ENCODE measurements at places on chromosomes 1 and 21.

- no peak for DNase-seq
Measured at GRCh38 chr1:99638853-99639252, 7.1 kb upstream of the PALMD start.

DNA sequence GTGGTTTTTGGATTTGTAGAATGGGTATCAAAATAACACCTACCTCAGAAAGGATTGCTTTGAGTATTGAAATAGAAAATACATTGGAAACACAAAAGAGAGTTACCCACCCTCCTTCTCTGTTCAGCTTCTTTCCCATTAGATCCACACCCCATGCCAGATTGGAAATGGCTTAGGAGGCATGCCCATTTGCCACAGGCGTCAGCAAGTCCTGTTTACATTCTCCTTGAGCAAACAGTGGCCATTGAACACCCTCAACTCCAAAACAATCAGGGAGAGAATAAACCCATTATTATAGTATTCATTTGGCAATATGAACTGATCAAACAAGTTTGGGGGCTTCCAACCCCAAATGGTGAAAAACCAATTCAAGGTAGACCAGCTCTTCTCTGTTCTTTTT lies 2.4 kb downstream of the ELAPOR1 start:
- DNase-seq: no peak

DNA sequence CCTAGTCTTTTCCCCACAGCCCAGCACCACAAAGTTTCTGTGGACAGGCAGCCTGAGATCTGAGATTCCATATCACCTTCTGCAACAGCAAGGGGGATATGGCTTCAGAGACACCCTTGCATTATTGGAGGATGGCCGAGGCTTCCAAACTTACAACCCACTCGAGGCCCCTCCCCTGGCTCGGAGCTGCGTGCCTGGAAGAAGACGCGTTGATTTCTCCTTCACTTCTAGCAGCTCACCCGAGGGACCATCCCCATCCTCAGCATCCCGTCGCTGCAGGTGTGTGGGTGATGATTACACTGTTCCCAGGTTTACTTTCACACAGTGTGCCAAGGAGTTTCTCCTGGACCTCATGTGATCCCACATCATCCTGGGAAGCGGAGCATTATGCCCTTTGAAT lies 277.9 kb downstream of the MATN1 start:
- no peak for DNase-seq

DNA sequence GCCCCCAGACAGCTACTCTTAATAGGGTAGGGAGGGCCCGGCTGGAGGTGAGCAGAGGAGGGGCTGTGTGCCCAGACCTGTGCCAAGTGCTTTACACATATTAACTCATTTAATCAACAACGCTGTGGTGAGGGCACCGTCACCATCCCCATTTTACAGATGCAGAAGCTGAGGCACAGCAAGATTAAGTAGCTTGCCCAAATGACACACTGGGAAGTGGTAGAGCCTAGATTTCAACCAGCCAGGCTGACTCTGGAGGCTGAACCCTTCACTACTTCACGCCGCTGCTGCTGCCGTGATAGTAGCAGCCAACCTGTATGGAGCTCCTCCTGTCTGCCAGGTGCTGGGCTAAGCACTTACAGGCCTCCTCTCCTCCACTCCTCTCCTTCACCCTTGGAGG lies 127.2 kb downstream of the PTPRU start:
- no peak for DNase-seq

DNA sequence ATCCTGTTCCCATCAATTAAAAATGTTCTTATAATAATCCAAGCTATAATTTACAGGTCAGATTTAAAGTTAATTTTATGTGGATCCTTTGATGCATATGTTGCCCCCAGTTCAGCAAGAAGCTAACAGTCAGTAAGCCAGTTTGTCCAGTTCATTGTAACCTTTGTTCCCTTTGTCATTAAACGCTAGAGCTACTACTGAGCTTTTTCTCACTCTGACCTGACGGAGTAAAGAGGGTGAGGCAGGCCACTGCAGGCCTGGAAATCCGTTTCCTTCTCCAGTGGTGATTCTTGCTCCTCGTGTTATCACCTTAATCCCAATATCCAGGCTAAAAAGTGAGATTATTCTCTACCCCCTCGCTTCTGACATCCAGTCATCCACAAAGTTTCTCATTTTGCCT lies 10.2 kb downstream of the YBX1 start:
- no peak for DNase-seq

DNA sequence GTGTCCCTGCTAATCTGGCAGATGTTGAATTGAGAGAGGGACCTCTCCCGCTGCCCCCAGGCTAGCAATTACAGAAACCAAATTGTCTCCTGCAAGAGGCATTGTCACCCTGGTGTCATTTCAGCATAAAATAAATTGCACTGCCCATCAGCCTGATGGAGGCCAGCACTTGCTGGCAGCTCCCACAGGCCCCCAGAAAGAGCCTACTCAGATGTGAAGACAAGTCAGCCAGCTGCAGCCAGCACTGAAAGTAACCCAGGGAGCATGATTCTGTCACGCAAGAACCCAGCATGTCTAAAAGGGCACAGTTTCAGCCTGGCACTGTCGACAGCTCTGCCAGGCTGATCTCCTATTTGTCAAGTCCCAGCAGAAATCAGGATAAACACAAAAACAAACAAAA lies 110.3 kb upstream of the CTTNBP2NL start:
- DNase-seq: no peak

- no peak for DNase-seq
Measured at GRCh38 chr1:244576259-244576892, 76.5 kb upstream of the DESI2 start.

DNA sequence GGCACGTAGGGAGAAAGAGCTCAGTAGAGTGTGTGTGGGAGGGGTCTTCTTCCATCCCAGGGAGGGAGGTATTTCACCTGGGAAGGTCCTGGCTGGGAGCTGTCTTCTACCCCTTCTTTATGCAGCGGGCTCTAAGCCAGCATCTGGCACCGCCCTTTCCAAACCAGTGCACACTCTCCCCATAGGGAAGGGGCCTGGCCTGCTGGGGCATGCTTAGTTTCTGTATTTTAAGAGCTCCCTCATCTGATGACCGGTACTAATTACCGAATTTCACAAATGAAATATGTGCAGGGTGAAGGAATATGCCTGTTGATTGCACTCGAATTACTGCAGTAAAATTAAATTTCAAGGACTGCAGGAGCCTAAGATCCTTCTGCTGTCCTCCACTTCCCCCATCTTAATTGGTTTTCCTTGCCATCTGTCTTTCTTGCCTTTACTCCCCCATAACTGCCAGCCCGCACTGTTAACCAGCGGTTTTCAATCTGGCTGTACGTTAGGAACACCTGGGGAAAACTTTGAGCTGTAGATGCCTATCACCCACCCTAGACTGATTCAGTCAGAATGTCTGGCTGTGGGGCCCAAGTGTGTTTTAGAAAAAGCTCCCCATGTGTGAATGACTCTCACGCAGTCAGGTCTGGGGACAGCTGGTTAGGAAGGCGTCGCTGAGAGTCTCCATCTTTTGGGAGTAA lies 20.1 kb downstream of the GALNT2 start:
- DNase-seq: no peak

DNA sequence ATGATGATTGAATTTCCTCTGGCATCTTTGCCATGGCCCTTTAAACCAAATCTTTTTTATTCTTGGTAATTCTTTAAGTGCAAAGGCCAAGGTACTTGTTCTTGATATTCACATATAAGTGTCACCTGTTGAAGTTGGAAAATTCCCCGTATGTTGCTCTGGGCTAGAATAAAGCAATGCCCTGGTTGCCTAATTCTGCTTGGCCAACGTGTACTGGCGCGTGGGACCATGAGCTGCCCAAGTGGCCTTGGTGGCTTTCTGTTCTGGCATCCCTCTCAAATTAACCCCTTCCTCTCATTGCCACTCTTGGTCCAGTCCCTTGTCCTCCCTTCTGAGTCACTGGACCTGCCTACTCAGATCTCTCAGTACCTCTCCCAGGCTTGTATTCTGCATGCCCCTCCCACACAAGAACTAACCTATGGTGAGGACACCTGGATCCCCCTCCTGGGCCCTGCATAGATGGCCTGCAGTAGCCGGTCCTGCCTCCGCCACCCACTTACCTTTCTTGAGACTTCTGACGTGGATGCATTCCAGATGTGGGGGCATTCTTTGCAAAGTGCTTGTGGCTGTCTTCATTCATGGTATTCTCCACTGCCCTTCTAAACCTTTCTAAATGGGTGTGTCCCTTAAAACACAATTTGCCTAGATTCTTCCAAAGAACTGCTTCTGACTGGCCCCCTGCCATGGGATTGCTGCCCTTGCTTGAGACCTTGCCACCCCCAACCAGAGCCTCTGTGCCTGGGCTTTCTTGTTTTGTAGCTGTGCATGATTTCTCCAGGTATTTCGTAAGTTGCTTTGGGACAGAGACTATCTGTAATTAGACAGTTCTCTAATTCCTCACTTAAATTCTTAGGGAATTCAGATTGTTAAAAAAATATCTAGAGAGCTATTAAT lies 152.4 kb downstream of the GALNT2 start:
- DNase-seq: no peak

DNA sequence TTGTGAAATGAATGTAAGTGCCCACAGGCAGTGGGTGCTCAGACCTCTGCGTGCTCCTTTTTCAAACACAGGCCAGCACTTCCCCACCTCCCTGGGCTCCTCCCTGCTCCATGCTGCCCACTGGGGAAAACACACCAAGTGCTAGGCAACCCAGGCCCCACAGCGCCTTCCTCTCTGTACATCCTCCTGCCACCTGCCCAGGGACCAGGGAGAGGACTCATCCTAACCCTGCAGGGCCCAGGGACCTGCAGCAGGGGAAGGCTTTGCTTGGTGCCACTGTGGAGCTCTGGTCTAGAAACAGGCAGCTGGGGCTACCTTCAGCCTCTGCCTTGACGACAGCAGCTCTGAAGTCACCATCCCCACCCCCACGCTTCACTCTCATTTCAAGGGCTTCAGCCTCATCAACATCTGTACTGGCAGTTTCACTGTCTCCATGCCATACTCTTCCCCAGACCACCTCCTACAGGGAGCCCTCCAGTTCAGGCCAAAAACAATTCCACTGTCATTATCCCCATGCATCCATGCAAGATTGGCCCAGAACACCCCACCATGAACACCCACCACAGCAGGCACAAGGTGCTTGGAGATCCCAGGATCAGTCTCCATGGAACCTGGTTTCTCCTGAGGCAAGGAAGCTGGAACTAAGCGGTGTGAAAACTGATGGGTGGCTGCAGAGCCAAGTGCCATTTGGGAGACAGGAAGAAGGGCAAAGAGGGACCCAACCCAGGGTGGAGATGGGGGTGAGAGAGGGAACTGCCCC lies 1.1 kb downstream of the IGSF8 start:
- peak; percentile 20 for DNase-seq

- peak; percentile 72 for DNase-seq
Measured at GRCh38 chr1:247407180-247407616, 8.8 kb upstream of the NLRP3 start.

DNA sequence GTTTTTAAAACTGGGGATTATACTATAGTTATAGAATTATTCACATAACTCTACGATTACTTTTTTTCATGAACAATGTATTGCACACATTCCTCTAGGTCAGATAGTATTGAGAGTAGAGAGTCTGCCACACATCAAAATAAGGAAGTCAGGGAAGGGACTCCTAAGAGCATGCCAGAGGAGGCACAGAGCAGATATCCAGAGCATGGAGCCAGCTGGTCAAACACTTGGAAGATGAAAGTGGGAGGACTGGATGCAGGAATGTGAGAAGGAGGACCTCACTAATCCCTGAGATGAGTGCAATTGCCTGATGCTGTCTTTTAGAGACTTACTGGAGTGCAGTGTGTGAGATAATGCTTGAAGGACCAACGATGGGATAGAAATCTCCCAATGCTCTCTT lies 9.6 kb upstream of the RFX5 start:
- no peak for DNase-seq

DNA sequence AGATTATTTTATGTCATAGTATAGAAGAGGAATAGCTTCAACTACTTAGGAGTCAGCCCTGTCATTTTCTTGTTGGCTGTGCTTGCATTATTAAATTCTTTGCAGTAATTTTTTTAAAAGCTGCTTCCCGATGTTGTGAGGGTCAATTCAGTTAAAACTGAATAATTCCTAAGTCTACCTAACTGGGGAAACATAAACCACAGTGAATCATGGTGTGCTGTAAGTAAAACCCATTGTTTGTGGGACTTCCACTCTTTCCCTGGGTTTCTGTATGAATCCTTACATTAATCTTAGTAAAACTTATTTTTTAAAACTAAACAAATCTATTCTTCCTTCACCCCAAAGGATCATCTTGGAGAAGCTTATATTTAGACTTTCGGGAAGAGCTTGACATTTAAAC lies 4.4 kb downstream of the SUCO start:
- no peak for DNase-seq

DNA sequence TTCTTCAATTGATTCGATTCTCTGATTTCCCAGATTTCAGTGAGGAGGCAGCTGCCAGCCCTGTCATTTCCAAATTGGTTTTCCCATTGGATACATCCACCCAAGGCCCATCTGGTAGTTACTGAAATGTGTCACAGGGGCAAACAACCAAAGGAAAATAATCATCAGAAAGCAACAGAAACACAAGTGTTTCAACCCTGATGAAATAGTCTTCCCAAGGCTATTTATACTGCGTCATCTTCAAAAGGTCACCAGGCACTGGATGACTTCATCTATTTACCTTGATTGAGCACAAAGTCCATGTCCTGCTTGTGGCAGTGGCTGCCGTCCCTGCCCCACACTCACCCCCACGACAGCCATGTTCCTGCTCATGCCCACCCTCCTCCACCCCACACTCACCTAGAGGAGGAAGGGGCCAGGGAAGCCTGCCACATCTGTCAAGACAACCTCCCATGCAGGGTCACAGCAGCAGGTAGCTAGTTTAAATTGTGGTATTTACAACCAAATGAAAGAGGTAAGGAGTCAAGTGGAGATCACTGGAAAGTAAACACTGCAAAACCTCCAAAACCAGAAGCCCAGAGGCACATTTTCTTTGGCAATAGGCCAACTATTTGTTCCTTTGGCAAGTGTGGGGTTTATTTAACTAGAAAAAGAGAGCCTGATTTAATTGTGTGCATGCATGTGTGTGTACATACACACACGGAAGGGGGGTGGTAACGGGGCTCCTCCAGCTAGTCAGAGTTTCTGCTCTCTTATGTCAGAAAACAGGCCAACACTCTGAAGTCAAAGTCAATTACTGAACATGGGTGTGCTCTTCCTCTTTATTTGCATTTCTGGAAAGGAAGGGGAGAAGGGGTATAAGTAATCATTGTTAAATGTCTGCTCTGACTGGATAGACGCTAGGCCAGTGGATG lies 49.5 kb upstream of the RAB4A start:
- DNase-seq: no peak

All from activated CD4-positive, alpha-beta T cell treated with anti-CD3 and anti-CD28 coated beads, Interleukin-2, amount 50 U/mL, for 1 hour (primary cell).